Astrocyte of the cerebellum (primary cell): ENCODE measurements at places on chromosomes 4 and X.
A peak's percentile ranks its signal among the peaks of the same experiment; 100 is the strongest.

GRCh38 chr4:147844781-147845180 is 112.9 kb downstream of the ARHGAP10 start:
- no peak for DNase-seq

DNA sequence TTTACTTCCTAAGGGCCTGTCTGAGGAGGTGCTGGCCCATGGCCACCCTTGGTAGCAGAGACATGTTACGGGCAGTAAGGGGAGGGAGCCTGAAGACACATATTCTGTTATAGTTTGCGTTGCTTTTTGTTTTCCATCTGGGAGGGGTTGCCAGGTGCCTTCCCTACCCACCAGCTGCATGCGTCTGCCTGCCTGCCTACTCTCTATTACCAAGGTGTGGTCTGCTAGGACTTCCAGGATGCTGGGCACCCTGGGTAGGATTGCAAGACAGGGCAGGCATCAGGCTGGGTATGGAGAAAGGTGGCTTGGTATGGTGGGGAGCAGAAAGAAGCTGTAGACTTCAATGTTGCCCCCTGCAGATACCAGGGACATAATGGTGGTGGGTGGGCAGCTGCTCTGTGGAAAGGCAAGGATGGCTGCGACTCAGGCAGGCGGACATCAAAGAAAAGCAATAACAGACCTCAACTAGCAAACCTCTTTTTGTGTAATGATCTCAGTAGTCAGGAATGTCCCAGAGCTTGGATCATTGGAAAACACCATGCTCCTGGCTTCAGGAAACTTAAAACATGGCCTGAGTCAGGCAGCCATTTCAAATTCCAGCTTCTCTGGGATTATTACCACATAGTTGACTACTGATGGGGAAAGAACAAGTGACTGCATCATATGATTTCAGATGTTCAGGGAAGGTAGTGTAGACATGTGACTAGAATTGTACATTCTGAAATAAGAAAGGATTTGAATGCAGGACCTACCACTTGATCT is 67.8 kb downstream of the HOPX start:
- DNase-seq, result peak; percentile 82

DNA sequence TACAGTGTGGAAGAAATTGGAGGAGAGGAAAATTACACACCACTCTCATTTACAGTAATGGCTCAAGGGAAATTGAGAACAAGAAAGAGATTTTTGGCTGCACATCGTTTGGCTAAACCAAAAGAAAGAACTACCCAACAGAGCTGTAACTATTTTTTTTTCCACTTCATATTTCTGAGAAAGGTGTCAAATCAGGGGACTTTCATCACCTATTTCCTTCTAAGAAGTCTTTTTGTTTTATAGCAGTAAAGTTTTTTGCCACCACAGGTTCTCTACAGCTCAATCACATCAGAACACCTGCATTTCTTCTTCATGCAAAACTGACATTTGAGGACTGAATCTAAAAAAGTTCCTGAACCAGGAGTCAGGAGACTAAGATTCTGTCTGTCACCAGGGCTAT is 57.5 kb upstream of the TNIP3 start:
- no peak for DNase-seq

DNA sequence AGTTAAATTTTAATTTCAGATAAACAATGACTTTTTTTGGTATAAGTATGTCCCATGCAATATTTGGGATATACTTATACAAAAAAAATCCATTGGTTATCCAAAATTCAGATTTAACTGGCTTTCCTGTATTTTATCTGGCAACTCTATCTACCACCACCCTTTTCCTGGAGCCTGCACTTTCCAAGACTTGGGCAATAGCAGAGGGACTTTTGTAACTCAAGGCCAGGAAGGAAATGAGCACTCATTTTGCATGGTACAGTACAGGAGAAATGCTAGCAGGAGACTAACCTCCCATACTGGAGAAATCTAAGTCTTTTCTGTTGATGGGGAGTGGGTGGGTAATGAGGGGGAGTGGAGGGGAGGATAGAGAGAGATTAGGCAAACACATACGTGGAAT is 37.7 kb upstream of the PLAC1 start:
- no peak for DNase-seq

GRCh38 chr4:29653221-29653620 is 1066.9 kb upstream of the PCDH7 start:
- DNase-seq, result no peak

- no peak for DNase-seq
These were observed 62.4 kb downstream of the TRMT44 start for GRCh38 chr4:8502836-8503585.

DNA sequence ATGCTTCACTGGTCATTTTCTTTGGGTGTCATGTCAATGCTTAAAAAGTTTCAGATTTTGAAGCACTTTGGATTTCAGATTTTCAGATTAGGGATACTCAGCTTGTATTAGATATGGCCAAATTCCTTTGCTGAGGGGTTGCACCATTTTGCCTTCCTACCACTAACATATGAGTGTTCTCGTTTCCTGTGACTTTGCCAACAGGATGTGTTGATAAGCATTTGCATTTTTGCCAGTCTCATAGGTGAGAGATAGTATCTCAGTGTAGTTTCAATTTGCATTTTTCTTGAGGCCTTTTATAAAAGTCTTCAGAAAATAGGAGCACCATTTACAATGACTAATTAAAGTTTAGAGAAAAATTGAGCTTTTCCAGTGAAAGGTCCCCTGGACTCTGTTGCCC is 71.6 kb upstream of the CLCN4 start:
- DNase-seq, result no peak
